Naive thymus-derived CD8-positive, alpha-beta T cell (primary cell): ENCODE measurements at places on chromosomes 11 and 22.

DNA sequence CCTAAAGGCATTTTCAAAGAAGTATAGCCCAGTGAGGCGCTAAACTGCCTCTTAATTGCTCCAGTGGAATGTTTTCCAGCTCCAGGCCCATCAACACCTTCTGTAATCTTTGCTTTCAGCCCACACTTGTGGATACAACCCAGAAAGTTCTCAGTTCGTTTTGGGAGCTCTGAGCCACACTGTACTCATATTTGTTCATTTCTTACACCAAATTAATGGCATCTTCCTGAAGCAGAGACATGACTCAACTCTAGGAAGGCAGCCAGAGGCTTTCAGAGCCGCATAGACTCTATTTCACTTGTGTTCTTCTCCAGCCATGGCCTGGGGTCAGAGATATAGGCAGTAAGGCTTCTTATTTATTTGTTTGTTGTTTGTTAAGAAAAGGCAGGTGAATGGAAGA is 175.5 kb upstream of the NCAM1 start:
- no peak for DNase-seq

DNA sequence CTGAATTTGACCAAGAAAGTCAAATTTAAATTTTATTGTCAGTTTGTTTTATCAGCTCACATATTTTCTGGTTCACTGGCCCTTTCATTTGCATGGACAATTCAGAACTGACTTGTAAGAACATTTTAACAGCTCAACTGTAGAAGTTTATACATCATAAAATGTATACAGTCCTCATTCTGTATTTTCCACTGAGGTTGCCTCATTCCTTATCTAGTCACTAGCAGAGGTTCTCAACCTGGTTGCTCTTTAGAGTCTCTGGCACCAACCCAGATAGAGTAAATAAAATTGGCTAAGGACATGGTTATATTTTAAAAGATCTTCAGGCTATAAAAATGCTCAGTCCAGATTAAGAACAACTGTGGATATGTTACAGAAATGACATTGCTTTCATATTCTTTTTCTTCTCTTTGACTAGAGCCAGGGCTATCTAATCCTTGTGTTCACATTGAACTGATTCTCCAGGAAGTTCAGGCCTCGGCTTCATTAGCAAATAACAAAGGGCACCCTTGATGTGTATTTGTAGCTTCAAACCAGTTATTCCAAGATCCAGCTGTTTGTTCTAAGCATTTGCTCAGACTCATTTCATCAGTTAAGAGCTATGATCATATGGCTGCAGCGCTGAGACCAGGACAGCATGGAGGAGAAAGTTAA is 782.5 kb downstream of the ETS1 start:
- no peak for DNase-seq

DNA sequence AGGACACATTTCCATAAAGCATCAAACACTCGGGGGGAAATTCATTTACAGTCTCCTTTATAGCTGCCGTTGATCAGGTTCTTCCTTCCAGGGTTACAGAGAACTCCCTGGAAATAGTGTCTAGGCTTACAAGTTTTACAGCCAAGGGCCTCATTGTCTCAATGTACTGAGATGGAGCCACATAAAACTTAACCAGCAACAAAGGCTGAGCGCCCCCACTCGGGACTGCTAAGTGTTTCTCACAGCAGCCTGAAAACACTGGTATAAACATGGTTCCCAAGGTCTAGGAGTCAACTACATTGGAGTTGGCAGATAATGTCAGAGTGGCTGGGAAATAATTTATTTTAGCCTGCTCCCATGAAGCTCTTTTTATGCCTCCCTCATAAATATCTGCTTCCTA is 686.2 kb downstream of the OPCML start:
- no peak for DNase-seq

DNA sequence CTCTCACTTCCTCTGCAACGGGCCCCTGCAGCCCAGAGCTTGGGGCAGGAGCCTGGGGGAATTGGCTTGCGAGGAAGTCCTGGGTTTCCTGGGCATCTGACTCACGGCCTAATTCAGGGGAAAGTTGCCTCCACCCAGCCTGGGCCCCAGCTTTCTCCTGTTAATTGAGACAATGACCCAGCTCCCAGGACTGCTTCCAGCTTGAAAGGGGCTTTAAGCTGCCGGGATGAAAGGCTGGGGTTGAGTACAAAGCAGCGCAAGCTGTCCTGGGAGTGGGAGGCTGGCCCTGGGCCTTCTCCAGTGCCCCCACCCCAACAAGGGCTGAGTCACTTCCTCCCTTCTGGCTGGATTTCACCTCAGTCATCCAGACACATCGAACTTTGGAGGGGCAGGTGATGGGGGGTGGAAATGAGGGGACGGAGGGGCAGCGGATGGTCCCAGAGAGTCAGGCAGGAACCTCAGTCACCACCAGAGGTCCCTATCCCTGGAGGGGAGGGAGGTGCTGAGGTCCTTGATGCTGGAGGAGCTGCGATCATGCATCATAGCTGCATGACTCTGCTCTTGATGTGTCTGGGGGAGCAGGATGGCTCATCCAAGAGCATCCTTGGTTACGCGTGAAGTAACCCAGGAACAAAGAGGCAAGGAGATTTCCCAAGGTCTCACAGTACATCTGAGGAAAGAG is 30.1 kb upstream of the OAF start:
- DNase-seq, result no peak

- DNase-seq, result no peak
Observed at GRCh38 chr22:42814215-42814614, 42.9 kb downstream of the ARFGAP3 start.
